Stimulated activated CD8-positive, alpha-beta memory T cell treated with anti-CD3 and anti-CD28 coated beads, Interleukin-7, amount 100 ng/mL, for 24 hours (primary cell): ENCODE measurements at places on chromosomes 5 and 9.

DNA sequence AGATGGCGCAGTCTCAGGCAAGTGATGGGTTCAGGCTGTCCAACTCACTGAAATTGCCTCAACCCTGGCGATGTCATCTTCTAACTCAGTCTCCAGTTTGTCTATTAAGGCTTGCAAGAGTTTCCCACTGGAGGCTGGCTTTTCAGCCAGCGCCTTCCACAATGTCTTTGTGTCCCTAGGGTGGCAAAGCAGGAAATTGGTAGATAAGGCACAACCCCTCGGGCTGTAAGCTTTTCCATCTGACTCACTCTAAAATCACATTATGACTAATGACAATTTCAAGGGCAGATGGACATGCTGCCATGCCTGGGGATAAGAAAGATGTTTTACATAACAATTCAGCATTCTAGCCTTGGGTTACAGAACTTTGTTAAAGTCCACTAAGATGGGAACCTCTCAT is 61.9 kb downstream of the MROH2B start:
- no peak for DNase-seq

GRCh38 chr9:76412638-76413037 is 18.4 kb upstream of the RFK start:
- no peak for DNase-seq

GRCh38 chr9:70816891-70817290 is 304.5 kb downstream of the TRPM3 start:
- no peak for DNase-seq

DNA sequence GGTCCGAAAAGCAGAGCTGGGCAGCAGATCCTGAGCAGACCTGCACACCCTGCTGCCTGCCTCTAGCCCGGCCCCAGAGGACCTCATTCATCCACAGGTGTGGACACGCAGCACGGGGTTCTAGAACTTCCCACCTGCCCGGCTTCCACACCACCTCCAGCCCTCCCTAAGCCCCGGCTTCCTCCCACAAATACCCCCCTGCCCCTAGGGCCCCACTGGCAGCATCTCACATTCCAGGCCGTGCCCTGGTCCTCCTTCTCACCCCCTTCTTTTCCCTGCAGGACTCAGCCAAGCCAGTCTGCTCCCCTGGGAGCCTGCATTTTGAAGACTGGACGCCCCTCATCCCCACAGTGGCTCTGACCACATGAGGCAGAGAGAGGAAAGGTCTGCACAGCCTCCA is 138.9 kb downstream of the ADAMTS2 start:
- no peak for DNase-seq

DNA sequence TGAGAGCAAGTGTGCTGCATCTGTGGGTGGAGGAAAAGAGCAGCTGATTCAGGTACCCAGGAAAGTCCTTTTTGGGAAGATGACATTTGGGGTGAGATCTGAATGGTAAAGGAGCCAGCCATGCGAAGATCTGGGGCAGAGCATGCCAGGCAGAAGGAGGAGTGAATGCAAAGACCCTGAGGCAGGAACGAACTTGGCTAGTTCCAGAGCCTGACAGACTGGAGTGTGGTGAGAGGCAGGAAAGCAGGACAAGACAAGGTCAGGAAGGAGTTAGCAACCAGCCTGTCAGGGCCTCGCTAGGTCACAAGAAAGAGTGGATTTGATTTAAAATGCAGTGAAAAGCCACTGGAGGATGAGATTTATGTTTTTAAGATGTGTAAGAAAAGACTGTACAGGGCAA is 28.2 kb downstream of the RGS7BP start:
- no peak for DNase-seq

GRCh38 chr9:110099236-110100095 is 108.5 kb downstream of the C9orf152 start:
- no peak for DNase-seq
